ENCODE measurements at places on chromosomes 13 and 19.
A peak's percentile ranks its signal among the peaks of the same experiment; 100 is the strongest.

DNA sequence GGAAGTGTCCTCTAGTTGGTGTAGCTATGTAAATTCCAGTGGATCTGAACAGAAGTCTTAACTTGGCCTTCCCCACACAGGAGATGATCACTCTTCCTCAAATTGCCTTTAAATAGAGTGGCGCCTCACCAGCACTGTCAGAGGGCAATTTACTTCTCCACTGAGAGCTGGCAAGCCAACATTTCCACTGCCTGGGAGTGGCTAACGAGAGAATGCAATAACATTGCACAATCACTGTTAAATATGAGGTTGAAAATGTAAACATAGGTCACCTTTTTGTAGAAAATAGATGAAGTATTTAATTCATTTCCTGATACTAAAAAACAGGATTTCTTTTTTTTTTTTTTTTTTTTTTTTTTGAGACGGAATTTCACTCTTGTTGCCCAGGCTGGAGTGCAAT, 55.4 kb upstream of the UBL3 start:
- DNase-seq: no peak

DNA sequence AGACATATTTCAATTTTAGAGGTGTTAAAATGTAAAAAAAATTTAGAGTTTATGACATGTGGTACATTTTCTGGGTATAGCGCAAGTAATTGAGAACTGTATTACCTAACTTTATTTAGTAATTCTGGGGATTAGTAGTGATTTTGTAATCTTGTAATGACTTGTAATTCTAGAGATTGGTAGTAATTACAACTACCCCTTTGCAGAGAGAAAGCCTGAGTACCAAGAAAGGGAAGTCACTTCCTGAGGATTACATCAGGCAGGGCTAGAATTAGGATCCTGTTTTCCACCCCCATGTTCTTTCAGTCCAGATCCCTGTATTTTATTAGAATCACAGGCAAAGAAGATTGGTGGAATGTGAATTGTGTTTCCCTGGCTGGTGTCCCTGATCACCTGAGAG, 274.9 kb downstream of the KCNRG start:
- no peak for DNase-seq

- DNase-seq: peak; percentile 69
These were observed 1.7 kb downstream of the MIER2 start for GRCh38 chr19:342801-343421.

- DNase-seq: no peak
These were observed 20.4 kb downstream of the MEIS3 start for GRCh38 chr19:47398707-47399597.

DNA sequence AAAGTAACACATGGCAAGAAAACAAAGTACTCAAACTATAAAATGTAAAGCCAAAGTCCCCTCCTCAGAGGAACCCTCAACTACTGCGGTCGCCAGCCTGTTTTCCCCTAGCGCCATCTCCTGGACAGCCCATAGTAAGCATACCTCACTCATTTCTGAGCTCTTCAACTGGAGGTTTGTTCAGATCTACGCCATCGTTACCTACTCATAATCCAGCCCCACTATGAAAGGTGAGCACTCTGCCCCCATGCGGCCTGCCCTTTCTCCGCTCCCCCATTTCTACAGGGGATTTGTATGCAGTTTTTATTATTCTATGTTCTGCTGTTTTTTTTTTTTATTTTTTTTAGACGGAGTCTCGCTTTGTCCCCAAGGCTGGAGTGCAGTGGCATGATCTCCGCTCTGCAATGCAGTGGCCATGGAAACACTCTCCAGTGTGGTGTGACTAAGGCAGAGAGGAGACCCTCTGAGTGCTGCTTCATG, 26.2 kb downstream of the OPA3 start:
- DNase-seq: peak; percentile 76

DNA sequence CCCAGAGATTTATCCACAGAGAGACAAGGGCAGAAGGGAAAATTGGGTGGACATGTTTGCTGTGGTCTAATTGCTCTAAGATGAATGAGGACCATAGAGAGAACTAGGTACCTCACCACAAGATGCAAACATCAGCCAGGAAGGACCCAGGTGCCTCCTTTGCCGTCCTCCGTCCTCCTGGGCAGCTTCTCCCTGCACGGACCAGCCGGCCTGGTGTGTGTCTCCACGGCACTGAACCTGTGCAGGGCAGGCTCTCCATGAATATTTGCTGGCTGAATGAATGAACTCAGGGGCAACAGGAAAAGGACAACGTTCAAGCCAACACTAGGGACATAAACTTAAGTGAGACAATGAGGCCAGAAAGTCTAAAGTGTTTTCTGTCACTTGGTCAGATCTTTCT, 143.9 kb downstream of the ZNF536 start:
- DNase-seq: no peak

- DNase-seq: no peak
These were observed 86.9 kb downstream of the TBC1D4 start for GRCh38 chr13:75395066-75395465.

GRCh38 chr13:73998631-73999030, 135.6 kb downstream of the KLF12 start:
- DNase-seq: no peak

- no peak for DNase-seq
These were observed 248.1 kb downstream of the ITGBL1 start for GRCh38 chr13:101700598-101700997.

All from K562 (cell line).